ENCODE measurements at places on chromosomes 7 and 10. TPM values are rescaled to one million over a fixed set of nuclear protein-coding genes. Genes with fewer than 3 reads are reported as not detected.

The TMEM229A gene
- not detected for total RNA-seq

The PAX4 gene
- total RNA-seq, result not detected

The CYP26A1 gene
- total RNA-seq, result not detected

- peak; percentile 39 for DNase-seq
Measured at GRCh38 chr7:21507627-21508343, 35.1 kb upstream of the DNAH11 start.

All from HFFc6 (cell line).